ENCODE measurements at places on chromosomes 4 and X.

DNA sequence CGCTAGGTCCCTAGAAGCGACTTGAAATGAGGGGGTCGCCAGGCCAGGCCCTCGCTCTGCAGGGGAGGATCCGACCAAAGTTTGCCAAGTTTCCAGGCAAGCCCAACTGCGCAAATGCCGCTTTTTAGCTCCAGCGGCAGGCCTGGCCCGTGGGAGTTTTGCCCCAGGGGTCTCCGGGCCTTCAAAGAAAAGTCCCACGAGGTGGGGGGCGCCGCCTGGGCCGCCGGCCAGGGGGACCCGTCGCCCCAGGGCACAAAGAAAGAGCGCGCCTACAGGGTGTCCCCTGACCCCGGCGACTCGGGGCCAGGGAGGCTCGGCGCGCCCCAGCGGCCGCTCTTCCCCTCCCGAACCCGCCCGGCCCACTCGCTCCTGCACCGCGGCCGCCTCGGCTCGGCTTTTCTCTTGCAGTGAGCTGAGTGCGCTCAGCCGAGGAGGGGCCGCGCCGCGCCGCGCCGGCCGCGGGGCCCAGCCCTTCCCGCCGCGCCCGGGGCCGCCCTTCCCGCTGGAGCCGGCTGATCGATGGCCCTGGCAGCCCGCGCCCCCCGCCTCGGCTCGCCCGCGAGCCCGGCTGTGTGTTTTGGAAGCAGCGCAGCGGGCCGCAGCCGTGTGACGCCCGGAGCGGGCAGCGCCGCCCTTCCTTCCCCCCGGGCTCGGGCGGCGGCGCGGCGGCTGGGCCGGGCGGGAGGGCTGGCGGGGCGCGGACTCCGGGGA is 754 bp upstream of the KLF3 start:
- no peak for DNase-seq

GRCh38 chr4:7691982-7692381 is 247.7 kb downstream of the AFAP1 start:
- no peak for DNase-seq

DNA sequence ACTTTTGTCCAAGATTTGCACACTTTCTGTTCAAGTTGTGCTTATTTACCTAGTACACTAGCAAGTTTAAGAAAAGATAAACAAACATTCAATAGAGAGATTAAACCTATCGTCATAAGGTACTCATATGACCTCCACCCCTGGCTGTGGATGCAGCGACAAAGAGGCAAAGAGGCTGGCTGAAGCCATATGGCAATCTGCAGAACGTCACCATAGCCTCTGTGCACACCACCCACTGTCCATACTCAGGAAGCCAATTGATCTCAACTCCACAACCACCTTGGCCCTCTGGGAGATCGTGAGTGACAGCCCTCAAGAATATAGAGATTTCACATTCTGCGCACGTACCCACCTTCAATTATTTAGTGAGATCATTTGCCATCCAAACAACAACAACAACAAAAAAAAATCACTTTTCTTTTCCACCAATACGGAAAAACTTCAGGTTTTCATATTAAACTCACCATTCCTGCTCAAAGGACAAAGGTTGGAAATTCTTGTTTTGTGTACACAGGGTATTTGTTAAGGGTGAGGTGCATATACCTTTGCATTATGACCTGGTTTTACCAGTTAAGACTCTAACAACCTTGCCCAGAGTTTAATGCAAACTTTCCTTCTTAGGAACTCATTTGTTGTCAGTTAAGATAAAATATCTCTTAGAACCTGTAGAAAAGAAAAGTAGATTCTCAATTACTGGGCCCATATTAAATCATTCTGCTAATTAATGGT is 243.0 kb upstream of the FSTL5 start:
- no peak for DNase-seq

DNA sequence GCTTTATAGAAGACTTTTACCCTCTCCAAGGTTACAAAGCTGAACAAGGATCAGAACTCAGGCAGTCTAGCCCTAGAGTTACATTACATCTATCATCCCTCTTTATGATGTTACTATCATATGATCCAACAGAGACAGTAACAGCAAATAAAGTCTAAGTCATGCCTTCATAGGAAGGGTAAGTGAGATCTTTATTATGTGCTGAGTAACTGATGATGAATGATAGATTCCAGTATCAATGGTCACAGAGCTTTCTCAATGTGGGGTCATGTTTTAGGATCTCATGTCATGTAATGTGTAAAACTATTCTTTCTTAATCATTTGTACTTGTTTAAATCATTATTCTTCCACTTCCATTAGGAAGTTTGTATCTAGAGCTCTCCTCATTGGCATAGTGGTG is 22.8 kb downstream of the ELOVL6 start:
- no peak for DNase-seq

- DNase-seq = no peak
Observed at GRCh38 chr4:69124941-69125340, 28.7 kb downstream of the UGT2B7 start.

DNA sequence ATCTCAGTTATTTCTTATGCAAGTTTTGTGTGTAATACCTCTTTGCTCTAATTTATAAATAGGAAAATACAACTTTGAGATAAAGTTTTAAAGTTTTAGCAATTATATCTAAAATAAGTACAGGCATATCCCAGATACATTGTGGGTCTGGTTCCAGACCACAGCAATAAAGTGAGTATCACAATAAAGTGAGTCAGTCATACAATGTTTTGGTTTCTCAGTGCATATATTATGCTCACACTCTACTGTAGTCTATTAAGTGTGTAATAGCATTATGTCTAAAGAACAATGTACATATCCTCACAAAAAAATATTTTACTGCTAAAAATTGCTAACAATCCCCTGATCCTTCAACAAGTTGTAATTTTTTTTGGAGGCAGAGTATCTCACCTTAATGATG is 49.2 kb downstream of the ANAPC10 start:
- no peak for DNase-seq

DNA sequence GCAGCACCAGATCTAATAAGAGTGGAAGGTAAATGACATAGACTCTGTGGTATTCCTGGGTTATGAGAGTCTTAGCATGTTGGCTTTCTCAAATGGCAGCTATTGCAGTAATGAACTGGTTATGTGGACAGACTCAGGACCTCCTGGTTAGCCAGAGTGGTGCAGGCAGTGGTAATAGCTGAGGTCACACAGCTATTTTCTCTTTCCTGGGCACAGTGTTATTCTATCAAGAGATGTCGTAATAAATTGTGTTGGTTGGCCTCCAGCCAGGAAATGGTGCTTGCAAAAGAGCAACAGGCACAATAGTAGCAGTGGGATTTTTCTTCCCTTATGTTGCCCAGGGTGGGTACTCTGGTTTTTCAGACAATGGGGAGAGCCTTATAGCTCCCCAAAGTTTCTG is 279.2 kb upstream of the FGF16 start:
- no peak for DNase-seq

DNA sequence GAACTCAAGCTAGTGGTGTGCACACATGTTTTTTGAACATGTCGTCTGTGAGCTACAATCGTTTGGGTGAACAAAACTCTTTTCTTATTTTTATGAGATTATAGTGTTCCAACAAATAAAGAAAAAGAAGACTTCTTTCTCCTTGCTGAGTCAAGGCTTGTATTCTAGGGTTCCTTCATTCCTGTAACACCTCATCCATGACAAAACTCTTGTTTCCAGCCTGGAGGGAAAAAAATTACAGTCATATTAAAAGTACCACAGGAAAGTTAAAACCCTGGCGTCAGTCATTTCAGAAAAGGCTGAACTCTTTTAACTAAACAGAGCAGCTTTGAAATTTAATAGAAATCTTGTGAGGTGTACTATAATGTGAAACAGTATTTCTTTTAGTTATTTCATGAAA is 79.2 kb upstream of the BOD1L1 start:
- DNase-seq = no peak

DNA sequence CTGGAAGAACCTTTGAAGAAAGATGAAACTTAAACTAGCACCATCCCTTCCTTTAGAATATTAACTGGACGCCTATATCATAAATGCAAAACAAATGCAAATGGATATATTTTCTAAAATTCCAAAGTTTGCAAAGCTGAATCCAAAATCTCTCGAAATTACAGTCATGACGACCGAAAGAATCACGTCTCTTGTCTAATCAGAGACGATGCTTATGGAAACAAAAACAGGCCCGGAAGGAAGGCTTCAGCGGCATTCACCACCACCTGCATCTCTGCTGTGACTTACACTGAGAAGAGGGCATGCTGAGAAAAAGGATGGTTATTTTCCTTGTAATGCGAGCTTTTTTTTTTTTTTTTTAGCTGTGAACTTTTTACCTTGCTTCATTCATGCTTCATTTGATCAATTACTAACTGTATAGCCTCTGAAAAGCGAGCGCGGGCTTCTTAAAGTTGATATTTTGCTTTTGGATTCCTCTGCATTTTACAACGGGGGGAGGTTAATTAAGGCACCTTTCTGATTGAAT is 209.3 kb downstream of the SOWAHB start:
- DNase-seq = no peak

Measured in HFF-Myc (cell line).